ENCODE measurements at places on chromosomes 13 and 19.

GRCh38 chr13:110269509-110270185 is 37.3 kb downstream of the COL4A1 start:
- no peak for DNase-seq

DNA sequence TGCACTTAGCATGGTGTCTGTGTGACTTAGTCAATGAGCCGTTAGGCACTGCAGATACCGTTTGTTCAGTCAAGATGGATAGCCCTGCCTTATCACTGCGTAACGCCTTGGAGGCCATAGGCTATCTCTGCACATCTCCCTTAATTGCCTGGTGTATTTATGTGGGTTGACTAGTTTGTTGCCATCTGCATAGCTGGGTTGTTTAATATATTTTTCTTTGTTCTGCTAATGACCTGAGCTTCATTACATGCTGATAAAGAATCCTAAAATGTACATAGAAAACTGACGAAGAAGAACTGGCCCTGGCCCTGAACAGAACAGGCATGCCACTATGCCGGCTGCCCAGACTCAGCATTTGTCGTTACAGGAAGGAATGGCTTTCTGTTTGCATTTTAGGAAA is 297.8 kb downstream of the SHISA2 start:
- no peak for DNase-seq

- DNase-seq, result no peak
These were observed 15.2 kb downstream of the PHLDB3 start for GRCh38 chr19:43489310-43489709.

DNA sequence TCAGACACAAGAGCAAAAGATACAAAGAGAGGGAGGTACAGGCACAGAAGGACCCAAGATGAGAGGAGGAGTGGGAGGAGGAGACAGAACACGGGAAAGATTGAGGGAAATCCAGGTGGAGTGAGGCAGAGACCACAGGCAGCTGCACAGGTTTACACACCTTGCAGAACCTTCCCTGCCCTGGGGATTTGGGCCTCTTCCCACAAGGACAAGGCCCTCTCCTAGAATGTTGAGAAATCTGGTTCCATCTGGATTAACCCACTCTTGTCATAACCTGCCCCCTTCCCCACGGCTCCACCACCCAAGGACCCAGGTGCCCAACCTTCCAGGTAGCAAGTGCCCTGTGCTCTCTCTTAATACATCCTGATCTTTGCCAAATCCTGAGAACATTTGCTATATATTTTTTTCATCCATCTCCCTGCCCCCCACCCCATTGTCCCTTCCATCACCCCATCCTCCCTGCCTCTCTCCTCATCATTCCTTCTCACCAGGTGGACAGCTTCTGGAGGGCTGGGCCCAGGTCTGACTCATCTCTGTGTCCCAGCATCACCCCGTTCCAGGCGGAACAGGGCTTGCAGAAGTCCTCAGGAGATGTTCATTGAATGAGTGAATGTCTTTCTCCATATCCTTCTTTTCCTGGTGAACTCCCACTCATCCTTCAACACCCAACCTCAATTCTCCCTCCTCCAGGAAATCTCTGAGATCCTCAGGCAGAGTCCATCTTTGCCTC is 8.8 kb upstream of the KLK8 start:
- no peak for DNase-seq

DNA sequence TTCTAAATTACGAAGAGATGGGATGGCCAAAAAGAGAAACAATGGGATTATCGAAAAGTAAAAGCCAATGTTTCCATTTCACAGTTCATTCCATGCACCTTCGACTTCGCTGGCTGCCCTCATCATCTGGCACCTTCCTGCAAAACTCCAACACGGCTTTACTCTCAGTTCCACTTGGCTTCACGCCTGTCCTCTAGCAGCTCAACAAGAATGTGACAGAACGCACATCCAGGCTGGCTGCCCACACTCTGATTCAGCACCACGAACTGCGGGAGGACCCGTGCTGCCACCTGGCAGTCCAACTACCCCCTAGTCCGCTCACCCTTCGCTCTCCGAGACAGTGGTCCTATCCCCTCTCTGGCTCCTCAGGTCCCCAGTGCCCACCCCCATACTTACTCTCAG is 11.7 kb downstream of the ATP7B start:
- DNase-seq, result no peak

GRCh38 chr19:43562698-43563241 is 12.6 kb downstream of the XRCC1 start:
- peak; percentile 30 for DNase-seq

DNA sequence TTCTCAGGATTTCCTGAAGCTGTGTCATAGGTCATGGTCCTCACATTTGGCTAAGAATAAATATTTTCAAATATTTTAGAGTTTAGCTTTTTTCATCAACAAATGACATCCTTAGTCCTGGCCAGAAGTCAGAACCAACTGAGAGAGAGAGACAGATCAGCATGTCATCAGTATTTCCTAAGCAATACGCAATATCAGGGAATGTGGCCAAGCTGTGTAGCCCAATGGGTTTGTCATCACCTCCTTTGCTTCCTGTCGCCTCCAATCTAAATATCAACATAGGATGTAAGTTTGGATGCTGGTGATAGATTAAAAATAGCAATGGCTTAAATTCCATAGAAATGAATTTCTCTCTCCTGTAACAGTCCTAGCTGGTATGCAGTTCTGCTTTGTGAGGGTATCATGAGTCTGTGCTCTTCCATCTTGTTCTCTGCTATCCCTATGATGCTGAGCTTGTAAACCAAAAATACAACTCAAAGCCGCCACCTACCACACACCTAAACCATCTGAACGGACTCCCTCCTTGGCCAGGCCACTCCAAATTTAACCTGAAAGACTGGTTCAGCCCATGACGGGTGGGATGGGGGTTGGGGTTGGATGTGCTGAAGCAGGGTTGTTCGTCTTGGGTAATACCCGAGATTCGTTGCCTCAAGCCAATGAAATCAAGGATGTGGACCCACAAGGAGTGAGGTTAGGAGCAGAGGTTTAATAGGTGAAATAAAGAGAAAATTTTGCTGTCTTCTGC is 10.0 kb upstream of the IGSF23 start:
- DNase-seq, result no peak

GRCh38 chr13:108270442-108270841 is 924 bp downstream of the TNFSF13B start:
- no peak for DNase-seq

- no peak for DNase-seq
These were observed 38.8 kb downstream of the RCBTB1 start for GRCh38 chr13:49546561-49546960.

GRCh38 chr13:37918116-37918714 is 48.6 kb upstream of the TRPC4 start:
- DNase-seq, result no peak

DNA sequence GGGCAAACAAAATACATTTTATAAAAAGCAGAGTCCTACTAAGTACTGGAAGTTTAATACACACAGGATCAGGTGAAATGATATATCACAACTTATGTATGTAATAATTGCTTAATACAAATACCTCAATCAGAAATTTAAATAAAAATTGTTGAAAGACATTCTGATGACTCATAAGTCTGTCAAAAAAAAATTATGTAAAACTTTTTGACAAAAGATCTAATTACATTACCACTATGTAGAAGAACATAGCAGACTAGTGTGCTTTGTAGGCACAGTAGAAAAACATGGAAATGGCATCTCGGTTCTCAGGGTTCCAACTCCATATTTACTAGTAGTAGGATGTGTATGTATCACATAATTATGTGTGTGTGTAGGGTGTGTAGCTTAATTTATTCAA is 156.2 kb downstream of the DNAJC3 start:
- DNase-seq, result no peak
